ENCODE measurements at places on chromosomes 1 and 21.

GRCh38 chr1:211726467-211726995, 51.1 kb upstream of the NEK2 start:
- no peak for DNase-seq

- DNase-seq: no peak
Observed at GRCh38 chr1:10639011-10639774, 157.3 kb downstream of the CASZ1 start.

GRCh38 chr1:231324660-231325059, 13.0 kb downstream of the EXOC8 start:
- no peak for DNase-seq

GRCh38 chr1:43978551-43979260, at the start of gene B4GALT2:
B4GALT2 (plus strand) TSS chr1:43979210; CDS start chr1:43981161, 1,951 bp downstream.
- DNase-seq: peak; percentile 53

GRCh38 chr1:67597336-67597735, 87.7 kb upstream of the GADD45A start:
- DNase-seq: no peak

GRCh38 chr1:75996196-75996595, 64.0 kb upstream of the ASB17 start:
- peak; percentile 85 for DNase-seq

DNA sequence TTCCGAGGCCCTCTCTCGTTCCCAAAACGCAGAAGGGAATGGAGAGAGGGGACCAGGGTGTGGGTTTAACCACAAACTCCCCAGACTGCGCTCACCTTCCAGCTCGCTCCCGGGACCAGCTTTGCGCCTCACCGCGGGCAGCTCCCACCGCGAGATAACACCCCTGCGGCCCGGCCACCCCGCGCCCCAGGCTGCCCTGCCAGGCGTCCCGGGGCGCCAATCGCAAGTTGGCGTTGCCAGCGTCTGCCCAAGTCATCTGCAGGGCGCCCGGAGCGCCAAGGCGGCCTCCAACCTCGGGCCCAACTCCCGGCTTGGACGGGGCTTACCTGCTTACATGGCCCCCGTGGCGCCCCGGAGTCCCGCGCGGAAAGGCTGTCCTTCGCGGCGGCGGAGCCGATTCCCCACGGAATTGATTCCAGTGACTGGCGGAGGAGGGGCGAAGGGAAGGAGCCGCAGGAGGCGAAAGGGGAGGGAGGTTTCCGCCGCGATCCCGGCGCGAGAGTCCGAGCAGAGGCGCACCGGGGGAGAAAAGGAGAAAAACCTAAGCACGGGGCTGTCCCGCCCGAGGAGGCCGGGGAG, 456 bp downstream of the PTPN14 start:
- no peak for DNase-seq

DNA sequence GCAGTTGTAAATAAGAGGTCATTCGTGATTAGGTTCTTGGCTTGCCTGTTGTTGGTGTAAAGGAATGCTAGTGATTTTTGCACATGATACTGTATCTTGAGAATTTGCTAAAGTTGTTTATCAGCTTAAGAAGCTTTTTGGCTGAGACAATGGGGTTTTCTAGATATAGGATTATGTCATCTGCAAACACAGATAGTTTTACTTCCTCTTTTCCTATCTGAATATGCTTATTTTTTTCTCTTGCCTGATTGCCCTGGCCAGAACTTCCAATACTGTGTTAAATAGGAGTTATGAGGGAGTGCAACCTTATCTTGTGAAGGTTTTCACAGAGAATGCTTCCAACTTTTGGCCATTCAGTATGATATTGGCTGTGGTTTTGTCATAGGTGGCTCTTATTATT, 576.1 kb upstream of the RGS18 start:
- no peak for DNase-seq

- no peak for DNase-seq
Observed at GRCh38 chr1:232769733-232770132, 35.5 kb upstream of the MAP10 start.

DNA sequence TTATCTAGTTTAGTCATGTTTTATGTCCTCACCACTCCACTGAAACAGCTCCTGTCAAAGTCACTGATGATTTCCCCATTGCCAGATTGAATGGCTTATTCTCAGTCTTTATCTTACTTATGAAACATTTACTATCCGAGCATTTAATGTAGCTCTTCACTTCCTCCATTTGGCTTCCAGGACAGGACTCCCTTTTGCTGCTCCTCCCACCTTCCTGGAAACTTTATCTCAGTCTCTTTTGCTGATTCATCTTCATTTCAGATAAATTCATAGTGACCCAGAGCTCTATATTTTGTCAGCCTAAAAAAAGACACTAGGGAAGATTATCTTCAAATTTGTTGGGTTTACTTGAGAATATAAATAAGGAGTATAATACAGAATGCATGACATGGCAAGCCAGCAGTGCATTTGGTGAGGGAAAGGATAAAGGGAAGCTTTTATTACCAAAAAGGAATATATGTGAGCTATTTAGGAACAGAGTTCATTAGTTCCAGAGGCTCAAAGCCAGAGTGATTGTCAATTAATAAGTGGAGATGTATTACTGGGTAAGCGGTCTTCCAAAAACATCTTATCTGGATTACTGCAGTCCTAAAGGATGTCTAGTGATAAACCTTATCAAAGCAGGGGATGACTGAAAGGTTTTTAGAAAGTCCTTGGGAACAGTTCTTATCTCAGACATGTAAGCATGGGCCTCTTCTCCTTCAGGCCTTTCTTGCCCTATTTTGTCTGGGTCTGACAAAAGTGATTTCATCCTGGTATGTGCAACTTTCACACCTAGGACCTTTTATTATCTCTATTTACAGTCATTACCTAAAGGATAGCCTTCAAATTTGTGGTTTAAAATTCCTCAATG, 25.6 kb downstream of the IL23R start:
- no peak for DNase-seq

DNA sequence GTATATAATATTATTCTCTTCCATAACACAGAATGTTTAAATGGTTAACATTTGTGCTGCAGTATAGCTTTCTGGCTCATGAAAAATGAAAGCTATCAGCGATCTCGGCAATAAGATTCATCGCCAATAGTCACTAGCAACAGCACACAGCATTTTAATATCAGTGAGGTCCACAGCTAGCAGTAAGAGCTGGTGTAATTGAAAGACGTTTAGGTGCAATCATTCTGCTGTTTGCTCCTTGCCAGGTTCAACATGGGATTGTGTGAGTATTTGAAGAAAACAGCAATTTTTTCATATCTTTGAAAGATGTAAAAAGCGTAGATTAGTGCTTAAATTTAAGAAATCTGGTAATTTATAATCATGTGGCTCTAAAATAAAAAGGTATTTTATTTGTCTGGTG, 20.1 kb downstream of the PRKACB start:
- no peak for DNase-seq

- peak; percentile 68 for DNase-seq
Observed at GRCh38 chr1:182595641-182596240, 6.7 kb upstream of the RNASEL start.

GRCh38 chr1:109542657-109543056, 3.0 kb downstream of the GPR61 start:
- no peak for DNase-seq

DNA sequence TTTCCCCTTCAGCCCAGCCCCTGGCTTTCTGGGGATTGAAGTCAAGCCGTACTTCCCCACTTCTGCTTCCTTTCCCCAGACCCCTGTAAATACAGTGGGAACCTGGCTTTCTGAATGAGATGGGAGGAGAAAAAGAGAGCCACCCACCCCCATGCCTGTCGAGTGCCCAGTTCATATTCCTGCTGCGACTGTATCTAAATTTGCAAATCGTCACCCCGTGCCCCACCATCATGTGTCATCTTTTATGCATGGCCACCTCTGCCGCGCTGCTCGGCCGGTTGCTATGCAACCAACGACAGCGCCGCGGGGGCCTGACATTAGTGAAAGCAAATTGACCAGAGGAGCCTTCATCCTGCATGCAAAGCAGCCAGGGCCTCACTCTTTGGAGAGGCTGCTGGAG, 143.0 kb downstream of the ELAVL4 start:
- DNase-seq: peak; percentile 72

DNA sequence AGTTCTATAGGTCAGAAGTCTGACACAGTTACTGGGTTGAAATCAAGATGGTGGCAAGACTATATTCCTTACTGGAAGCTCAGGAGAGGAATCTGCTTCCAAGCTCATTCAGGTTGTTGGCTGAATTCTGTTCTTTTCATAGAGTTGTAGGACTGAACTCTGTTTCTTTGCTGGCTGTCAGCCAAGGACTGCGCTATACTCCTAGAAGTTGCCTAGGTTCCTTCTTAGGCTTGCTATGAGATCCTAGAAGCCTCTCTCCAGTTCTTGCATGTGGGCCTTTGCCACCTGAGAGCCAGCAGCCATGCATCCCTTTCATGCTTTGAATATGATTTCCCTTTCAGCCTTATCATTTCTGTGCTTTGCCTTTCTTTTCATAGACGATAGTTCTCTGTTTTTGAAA, 176.4 kb downstream of the RPS6KC1 start:
- no peak for DNase-seq

DNA sequence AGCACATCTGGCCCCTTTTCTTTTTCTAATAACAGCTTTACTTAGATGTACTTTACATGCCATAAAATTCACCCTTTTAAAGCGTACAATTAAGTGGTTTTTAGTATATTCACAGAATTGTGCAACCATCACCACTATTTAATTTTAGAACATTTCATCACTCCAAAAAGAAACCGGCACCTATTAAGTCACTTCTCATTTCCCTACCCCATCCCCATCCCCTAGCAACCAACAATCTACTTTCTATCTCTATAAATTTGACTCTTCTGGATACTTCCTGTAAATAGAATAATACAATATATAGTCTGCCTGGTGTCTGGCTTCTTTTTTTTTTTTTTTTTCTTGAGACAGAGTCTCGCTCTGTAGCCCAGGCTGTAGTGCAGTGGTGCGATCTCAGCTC, 59.5 kb upstream of the ENAH start:
- DNase-seq: no peak

DNA sequence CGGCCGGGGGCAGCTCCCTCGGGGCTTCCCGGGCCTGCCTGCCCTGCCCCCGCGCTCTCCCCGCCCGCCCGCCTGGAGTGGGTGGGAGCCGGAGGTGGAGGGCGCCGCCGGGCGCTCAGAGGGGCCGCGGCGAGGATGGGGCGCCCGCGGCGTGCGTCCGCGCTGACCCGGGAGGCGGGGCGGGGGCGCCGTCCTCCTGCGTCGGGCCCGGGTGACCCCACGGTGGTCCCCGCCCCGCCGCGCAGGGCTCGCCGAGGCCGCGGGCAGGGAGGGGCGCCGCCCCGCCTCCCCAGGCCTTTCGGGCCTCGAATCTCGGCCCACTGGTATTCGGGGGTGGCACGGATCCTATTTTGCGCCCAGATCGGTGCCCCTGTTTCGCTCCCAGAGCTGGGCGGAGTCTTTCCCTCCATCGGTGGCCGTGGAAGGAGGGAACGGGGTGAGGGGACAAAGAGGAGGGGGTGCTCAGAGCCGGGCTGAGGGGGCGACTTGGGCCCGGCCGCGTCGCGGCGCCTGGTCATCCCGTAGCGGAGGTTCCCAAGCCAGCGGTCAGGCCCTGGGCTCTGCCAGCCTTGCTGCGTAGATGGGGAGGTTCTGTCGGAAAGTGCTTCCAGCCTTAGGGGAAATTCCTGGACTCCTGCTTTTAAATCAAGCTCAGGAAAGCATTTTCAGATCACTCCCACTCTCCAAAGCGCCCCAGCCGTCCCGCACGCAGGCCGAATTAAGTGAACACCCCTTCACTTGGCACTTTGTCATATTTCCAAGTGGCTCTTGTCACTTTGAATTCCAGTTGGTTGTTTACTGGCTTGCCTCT, 545 bp downstream of the PATJ start:
- peak; percentile 63 for DNase-seq

DNA sequence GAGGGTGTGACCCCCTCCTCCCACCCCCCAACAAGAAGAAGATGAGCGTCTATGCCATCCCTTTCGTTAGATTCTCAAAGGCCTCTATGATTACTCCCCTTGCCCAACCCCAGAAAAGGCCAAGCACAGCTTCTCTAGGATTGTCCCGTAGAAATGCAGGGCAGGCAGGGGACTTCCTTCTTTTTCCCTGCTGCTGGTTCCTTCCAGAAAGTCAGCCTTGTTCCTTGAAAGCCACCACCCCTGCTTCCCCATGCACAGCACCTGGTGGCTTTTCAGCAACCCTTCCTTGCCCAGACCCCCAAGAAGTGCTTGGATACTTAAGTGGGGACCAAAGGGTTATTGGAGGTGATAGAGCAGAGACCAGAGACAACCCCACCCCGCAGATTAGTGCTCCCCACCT, 75.1 kb downstream of the ARHGEF10L start:
- no peak for DNase-seq

GRCh38 chr1:203152158-203153034, 23.2 kb downstream of the MYBPH start:
- peak; percentile 97 for DNase-seq

DNA sequence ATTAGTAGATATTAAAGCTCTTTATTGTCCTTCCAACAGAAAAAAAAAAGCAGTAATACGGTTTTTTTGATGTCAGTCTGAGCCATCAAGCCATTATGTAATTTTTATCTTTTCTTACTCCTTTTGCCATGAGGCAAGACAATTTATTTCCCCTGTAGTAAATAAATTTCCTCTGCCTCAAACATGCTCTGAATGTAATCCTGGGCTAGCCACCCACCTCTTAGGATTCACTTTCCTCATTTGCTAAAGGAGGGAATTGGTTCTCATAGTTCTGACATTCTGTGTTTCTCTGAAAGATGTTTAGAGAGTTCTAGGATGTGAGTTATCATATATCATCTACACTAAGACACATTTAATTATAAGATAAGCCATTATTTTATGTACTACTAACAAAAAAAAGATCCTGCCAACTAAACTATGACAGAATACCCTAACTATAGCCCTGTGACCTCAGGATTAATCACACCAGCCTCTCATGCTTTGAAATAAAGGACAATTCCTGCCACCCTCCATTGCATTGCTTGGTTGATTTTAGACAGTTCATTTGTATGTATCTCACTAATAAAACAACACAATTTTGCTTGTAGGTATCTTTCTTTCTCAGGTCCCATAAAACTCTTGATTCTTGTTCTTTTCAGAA, 34.0 kb upstream of the RAP1A start:
- peak; percentile 42 for DNase-seq

- no peak for DNase-seq
Observed at GRCh38 chr21:17726047-17726829, 92.9 kb downstream of the C21orf91 start.

GRCh38 chr21:42214081-42214750, 4.7 kb upstream of the ABCG1 start:
- no peak for DNase-seq

- peak; percentile 76 for DNase-seq
Observed at GRCh38 chr1:227318853-227319607, 738 bp upstream of the CDC42BPA start.

GRCh38 chr21:33808715-33809367, 106.8 kb downstream of the ATP5PO start:
- no peak for DNase-seq

DNA sequence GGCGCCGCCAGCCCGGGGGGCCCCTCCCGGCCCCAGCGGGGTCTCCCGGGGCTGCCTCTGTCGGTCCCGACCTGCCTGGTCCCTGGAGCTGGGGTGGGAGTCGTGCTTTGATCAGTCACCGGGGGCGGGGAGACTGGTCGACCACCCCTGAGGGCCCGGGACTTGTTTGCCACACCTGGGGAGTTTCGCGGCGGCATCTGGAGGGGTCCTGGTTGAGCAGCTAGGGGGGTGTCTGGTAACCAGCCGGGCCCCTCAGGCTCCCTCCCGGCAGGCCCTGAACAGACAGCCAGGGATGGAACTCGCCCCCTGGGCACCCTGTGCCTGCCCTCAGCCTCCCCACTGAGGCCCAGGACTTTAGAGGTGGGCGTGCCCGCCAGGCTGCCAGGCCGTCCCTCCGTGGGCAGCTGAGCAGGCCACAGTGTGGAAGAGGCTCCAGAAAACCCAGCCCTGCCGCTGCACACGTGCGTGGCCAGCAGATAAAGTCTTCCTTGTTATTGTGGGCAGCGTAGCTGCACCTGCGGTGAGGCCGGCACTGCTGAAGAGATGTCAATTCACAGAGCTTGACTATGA, 13.3 kb upstream of the SAMD11 start:
- peak; percentile 44 for DNase-seq
